Activated CD4-positive, alpha-beta memory T cell treated with anti-CD3 and anti-CD28 coated beads for 36 hours (primary cell): ENCODE measurements at places on chromosomes 4 and X.

GRCh38 chr4:52600275-52600674, 58.8 kb downstream of the USP46 start:
- no peak for DNase-seq

DNA sequence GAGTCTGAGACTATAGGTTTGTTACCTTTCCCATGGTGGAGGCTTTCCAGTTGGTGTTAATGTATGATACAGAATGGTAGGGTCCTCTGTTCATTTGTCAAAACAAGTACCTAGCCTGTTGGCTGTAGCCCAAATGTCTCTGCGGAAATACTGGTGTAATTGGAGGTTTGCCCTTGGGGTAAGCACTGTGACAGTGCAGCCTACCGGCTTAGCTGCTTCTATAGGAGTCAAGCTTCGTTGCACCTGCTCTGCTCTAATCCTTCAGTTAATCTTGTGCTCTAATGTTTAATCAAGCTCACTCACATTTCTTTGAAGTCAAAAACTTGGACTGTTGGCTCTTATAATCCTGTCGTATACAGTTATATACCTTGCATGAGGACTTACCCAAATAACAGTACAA, 203.4 kb downstream of the CCNG2 start:
- DNase-seq, result no peak

DNA sequence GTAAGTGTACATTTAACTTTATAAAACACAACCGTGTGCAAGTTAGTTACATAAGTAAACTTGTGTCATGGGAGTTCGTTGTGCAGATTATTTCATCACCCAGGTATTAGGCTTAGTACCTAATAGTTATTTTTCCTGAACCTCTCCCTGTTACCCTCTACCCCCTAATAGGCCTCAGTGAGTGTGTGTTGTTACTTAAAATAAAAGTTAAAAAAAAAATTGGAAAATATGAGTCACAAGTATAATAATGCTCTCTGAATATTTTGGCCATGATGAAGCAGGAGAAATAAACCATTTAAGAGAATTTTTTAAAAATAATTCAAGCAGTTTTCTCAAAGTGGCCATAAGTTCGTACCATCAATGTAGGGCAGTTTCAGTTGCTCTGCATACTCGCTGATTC, 105.1 kb upstream of the GRID2 start:
- DNase-seq, result no peak

DNA sequence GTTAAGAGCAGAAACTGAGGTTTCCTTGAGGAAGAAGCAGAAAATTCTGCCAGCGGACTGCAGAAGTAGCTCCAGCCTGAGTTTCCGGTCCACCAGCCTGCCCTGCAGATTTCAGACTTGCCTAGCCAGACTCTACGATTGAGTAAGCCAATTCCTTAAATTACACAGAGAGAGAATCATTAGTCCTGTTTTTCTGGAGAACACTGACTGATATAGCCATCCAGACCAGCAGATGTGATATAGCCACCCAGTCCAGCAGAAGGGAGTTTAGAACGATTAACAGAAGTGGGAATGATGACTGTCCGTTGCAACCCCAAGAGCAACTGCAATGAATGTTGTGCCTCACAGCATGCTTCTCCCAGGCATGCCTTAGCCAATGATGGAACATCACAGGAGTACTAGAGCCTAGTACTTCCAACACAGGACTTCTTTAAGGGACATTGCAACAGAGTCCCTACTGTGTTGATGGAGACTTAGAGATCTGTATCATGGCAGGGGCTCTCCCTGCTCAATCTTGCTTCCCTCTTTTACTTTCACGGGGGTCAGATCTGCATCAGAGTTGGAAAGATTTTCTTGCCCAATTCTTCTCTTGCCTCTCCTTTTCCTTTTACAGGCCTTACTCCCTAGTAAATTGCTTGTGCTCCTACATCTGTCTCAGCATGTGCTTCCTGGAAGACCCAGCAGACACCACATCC, 264.6 kb upstream of the CLNK start:
- no peak for DNase-seq

- no peak for DNase-seq
Measured at GRCh38 chr4:160808174-160808573, 1355.6 kb downstream of the FSTL5 start.

DNA sequence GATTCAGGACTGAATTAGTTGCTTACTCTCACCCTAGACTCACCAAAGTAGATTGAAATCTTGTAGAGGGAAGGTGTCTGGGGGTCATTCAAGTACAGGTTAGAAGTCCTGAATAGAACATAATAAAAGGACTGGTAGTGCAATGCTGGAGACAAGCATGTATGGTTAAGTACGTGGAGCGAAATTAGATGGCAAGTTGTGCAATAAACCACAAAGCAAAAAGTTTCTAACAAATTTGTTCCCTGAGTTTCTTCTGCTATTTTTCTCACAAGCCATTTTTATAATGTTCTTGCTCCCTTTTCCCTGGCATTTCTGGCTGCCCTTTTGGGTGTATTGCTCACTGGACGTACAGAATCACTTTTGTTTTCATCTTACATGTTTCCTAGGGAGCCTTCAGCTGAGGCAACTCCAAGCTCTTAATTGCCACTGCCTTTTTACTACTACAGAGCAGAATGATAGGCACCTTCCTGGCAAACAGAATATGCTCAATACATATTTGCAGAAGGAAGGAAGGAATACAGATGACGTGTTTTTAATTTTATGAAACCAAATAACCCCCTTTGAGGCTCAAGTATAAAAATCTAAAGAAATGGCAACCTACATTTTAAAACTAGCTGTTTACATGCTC, 23.4 kb downstream of the LANCL3 start:
- no peak for DNase-seq

- DNase-seq, result no peak
Measured at GRCh38 chr4:8689741-8690140, 97.2 kb downstream of the CPZ start.

- DNase-seq, result peak; percentile 8
Measured at GRCh38 chrX:2819345-2820135, 9.2 kb upstream of the GYG2 start.

GRCh38 chr4:46329118-46329976, 60.6 kb downstream of the GABRA2 start:
- DNase-seq, result no peak

- DNase-seq, result peak; percentile 20
Measured at GRCh38 chr4:15233264-15233597, 194.6 kb upstream of the C1QTNF7 start.

DNA sequence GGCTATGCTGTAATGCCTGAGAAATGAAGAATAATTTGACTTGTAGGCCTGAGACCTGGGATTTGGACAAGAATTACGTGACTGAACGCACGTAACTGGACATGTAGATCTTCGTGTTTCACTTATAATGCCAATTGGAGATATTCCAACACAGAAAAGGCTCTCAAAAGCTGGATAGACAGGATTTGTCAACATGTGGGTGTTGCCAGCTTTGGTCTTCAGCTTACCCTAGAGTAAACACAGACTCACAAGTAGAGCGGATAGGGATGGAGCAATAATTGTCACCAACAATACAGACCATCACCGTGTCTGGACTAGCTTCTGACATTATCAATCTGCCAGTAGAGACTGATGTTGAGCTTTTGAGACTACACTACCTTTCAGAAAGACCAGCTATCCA, 1511.0 kb upstream of the ADGRL3 start:
- DNase-seq, result no peak

DNA sequence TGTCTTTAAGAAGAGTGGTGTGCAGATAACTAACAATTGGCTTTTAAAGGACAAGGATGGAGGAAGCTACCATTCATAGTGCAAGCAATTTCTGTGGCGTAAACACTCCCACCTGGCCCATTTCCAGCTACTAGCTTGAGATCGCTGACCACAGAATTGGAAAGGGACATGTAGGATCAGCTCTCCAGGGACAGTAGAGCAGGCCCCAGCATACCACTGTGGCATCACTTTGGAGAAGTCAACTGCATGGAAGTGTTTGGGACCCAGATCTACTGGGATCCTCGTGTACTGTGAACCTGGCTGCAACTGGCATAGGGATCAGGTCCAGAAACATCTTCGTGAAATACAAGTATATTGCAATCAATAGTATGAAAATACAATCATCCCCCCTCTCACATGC, 515.0 kb downstream of the INPP4B start:
- no peak for DNase-seq

GRCh38 chrX:71669492-71669891, 2.1 kb downstream of the LOC101059915 start:
- no peak for DNase-seq

DNA sequence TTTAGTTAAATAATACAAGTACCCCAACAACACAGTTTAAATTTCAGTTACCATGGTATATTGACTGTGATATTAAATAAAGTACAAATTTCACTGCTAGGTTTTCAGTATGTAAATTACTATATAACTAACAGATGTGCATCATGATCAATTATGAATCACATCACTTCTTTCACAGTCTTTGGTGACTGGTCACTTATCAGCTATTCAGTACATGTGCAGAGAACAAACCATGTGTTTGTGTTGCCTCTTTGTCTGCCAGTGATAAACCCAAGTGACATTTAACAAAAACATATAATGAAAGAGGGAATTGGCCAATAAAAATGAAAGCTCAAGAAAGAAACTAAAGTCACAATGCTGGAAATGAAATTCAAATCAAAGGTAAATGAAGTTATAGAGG, 249.3 kb downstream of the CHIC1 start:
- no peak for DNase-seq

DNA sequence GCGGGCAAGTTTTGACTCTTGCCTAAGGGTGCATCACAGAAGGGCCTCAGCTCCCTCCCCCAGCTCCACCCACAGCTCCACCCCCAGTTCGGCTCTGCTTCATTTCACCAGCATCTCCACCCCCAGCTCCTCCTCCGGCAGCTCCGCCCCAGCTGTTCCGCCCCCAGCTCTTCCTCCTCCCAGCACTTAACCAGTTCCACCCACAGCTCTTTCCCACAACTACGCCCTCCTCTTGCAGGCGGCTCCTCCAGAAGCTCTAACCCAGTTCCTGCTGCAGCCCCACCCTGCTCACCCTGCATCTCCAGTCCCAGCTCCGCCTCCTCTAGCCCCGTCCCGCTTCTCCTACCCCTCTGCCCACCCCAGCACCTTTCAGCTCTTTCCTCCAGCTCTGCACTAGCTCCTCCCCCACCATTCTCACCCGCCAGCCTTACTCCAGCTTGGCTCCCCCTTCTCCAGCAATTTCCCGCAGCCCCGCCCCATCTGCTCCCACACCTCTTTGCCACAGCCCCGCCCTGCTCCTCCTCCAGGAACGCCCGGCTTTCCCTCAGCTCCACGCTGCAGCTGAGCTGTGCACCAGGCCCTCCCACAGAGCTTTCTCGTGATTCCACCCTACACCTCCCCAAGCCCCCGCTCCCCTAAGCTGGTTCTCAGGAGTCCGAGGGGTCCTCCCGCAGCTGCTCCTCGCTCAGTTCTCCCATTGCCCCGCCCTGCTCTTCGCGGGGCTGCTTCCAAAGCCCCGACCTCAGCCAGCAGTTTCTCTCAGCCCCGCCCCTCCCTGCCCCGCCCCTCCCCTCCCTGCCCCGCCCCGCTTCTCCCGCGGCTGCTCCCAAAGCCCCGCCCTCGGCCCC, 1.3 kb upstream of the EOLA1 start:
- DNase-seq, result peak; percentile 93

DNA sequence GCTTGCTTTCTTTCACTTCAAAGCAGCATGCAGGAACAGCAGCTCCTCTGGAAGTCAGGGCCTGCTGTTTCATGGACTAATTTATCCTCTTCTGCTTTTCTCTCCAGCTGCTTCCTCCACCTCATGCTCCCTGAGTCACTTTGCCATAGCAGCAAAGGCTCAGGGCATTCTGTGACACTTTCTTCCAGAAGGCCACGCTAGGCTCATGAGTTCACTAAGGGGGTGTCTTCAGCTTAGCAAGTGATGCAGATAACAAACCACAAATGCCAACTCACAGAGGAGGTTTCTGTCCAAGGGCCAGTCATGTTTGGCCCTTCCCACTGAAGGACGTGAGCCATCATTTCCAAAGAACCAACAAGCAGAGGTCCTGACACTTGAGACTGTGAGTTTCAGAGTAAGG, 200.2 kb downstream of the ADGRA3 start:
- no peak for DNase-seq

DNA sequence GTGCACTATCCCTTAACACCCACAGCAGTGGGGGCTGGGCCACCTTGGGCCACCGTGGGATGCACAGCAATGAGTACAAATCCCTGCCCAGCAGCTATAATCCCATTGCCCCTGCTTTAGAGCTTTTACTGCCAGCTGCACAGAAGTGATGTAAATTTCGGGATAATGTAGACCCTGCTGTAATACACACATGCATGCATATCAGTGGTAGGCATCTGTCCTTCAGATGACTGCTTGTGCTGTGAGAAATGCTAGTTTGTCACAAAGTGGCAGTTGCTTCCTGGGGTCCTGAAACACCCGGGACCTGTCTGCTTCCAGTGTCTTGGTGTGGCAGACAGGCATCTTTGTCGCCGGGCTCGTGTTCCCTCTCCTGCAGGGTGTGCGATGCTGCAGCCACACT, 14.1 kb downstream of the NSG1 start:
- no peak for DNase-seq

DNA sequence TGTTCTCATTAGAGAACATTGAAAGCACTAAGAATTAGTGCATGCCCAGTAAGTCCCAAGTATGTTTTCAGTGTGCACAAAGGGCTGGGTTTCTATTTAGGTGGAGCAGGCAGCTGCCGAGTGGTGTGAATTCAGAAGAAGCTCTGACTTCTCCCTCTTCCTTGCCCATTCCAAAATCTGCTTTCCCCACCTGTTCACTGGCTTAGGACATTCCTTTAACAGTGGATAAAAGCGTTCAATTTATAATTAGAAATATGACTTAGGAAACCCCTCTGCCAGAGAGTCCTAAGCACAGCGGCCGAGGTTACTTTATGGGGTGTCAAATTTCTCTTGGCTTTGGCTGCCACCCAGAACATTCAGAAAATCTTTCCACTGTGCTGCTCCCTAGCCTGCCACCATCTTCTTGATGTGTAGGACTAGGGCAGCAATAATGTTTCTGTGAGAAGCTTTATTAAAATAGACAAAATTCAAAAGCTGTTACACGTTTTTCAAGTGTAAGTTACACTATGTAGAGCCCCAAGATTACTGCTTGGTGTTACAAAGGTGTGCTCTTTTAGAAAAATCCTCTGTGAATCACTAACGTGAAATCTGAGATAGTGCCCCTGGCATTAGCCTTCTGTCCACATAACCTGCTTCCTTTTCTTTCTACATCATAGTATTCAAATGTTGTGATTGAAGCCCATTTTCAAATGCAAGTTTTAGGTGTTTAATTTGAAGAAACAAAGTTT, 191.6 kb upstream of the ANKRD50 start:
- DNase-seq, result no peak

DNA sequence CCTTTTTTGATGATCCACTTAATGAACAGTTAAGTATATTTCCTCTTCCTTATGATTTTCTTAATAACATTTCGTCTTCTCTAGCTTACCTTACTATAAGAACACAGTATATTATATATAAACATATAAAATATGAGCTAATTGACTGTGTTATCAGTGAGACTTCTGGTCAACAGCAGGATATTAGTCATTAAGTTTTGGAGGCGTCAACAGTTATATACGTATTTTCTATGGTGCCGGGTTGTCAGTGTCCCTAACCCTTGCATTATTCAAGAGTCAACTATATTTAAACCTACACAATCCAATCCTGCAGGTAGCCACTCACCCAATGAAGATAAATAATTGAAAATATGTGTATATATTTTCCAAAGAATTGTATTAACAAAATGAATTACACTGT, 88.0 kb downstream of the NR3C2 start:
- no peak for DNase-seq
